ENCODE measurements at places on chromosomes 7 and 10. TPM values are rescaled to one million over a fixed set of nuclear protein-coding genes. Genes with fewer than 3 reads are reported as not detected.

DNA sequence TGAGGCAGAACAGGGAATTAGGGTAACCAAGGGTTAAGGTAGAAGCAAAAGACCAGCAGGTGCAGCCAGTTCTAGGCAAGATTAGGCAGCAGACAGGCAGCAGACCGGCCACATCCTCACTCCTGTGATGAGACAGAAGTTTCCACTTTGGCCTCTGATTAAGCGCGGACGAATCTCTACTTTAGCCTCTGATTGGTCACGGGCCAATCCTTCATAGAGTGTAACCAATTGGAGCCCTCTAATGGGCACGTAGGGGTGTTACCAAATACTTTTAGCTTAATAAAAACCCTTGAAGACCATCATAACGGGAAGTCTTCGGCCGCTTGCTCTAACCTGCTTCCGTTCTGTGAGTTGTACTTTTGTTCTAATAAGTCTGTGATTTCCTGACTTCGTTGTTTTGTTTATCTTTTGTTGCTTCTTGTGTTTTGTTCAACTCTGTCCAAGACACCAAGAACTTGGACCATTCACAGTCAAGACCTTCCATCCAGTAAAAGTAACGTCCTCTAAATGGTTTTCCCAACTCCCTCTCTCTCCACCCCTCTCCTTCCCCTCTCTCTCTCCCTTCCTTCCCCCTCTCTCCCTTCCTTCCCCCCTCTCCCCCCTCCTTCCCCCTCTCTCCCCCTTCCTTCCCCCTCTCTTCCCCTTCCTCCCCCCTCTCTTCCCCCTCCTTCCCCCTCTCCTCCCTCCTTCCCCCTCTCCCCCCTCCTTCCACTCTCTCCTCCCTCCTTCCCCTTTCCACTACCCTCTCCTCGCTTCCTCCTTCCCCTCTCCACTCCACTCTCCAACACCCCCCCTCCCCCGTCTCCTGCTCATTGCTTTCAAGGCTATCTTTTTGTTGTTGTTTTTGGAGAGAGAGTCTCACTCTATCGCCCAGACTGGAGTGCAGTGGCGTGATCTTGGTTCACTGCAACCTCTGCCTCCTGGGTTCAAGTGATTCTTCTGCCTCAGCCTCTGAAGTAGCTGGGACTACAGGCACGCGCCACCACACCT lies 13.2 kb upstream of the MALSU1 start:
- H3K36me3 ChIP-seq: no peaks in the 10 kb centered on the region
- H3K27ac ChIP-seq: no peak overlapping the region
- no peaks in the 10 kb centered on the region for H3K27me3 ChIP-seq
- no peak overlapping the region for H3K4me3 ChIP-seq
- H3K4me1 ChIP-seq: no peaks in the 10 kb centered on the region
- DNase-seq: no peak

DNA sequence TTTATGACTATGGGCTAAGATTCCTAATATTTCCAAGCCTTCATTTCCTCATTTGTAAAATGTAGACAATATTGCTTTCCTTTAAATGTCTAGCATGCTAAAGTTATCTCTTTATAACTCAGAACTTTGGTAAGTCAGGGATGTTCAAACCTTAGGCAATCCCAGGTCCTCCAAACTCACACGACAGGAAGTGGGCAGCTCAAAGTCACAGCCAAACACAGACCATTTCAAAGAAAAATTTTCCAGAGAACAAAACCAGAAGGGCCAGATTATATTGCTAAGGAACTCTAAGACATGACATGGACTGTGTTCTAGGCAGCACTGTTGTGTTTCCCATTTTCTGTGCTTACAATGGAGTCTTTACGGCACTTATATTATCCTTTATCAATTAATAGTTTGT lies 87.8 kb upstream of the DYNC1I1 start:
- H3K27ac ChIP-seq: no peak overlapping the region
- peaks cover 27% of the 10 kb centered on the region for H3K4me1 ChIP-seq
- no peak for DNase-seq
- no peaks in the 10 kb centered on the region for H3K27me3 ChIP-seq
- no peak overlapping the region for H3K4me3 ChIP-seq

DNA sequence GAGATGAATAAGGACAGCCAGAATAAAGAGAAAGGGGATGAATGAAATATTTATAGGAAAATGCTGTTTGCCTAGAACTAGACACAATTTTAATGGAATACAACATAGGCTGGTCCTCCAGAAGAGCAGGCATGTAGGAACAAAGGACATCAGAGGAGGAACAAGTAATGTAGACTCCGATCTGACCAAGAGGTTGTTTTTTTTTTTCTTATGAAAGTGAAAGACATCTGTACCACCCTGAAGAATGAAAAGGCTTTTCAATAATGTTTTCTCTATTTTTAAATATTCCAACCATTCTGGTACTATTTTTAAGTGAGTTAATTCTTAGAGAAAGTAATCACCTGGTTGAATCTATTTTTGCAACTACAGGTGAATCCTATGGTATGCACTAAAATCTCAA lies 136.9 kb upstream of the PTN start:
- peaks cover 7% of the 10 kb centered on the region for H3K4me1 ChIP-seq
- H3K27me3 ChIP-seq: no peaks in the 10 kb centered on the region
- no peak overlapping the region for H3K27ac ChIP-seq

- H3K27me3 ChIP-seq: no peaks in the 10 kb centered on the region
- no peaks in the 10 kb centered on the region for H3K36me3 ChIP-seq
- no peak overlapping the region for H3K4me3 ChIP-seq
Observed at GRCh38 chr10:118102121-118102520, 55.4 kb upstream of the RAB11FIP2 start.

DNA sequence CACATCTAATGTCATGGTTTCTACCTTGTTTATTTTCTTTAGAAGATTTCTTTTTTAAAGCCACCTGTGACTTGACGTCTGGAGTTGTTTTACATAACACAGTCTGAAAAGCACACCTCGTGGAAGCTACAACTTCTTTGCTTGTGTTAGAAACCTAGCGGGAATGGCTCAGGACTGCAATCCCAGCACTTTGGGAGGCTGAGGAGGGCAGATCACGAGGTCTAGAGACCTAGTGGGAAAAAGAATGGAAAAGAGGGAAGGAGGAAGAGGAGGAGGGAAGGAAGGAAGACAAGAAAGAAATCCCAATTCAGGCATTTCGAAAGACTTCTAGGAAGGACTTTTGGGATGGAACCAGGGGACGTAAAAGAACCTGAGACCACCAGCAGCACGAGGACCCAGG lies 146.3 kb upstream of the CELF2 start:
- no peak overlapping the region for H3K27ac ChIP-seq
- H3K4me1 ChIP-seq: peaks cover 27% of the 10 kb centered on the region
- no peaks in the 10 kb centered on the region for H3K27me3 ChIP-seq
- DNase-seq: no peak

DNA sequence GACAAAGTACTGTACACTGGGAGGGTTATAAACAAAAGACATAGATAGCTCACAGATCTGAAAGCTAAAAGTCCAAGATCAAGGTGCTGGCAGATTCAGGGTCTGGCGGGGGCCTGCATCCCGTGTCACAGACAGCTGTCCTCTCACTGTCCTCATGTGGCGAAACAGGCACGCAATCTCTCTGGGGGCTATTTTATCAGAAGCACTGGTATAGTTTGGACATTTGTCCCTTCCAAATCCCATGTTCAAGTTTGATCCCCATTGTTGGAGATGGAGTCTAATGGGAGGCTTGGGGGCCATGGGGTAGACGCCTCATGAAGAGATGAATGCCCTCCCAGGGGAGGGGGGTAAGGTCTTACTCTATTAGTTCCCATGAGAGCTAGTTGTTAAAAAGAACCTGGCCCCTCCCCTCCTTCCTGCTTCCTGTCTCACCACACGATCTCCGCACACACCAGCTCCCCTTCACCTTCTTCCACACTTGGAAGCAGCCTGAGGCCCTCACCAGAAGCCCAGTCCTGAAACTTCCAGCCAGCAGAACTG lies 72.5 kb upstream of the UCN3 start:
- no peaks in the 10 kb centered on the region for H3K27me3 ChIP-seq
- no peak overlapping the region for H3K4me3 ChIP-seq
- DNase-seq: no peak
- H3K36me3 ChIP-seq: no peaks in the 10 kb centered on the region

- peaks cover 25% of the 10 kb centered on the region for H3K27me3 ChIP-seq
- H3K36me3 ChIP-seq: peaks cover 2% of the 10 kb centered on the region
- H3K4me1 ChIP-seq: peaks cover 4% of the 10 kb centered on the region
- H3K4me3 ChIP-seq: no peak overlapping the region
- no peak for DNase-seq
Observed at GRCh38 chr10:71483885-71484751, 87.4 kb downstream of the CDH23 start.

DNA sequence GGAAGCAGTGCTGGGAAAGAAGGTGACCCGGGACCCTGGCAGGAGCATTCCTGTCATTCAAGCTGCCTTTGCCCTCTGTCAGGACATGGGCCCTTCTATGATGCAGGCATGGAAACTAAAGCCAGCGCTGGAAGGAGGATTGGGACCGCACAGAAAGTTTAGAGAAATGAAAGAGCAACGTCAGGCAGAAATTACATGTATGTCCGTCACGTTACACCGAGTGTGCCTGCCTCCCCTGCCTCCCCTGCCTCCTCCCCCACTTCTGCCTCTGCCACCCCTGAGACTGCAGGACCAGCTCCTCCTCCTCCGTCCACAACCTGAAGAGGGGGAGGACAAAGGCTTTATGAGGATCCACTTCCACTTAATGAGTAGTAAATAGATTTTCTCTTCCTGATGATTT lies 13.9 kb upstream of the PWWP2B start:
- peaks cover 5% of the 10 kb centered on the region for H3K36me3 ChIP-seq
- no peak overlapping the region for H3K4me3 ChIP-seq
- H3K4me1 ChIP-seq: peaks cover 25% of the 10 kb centered on the region
- no peaks in the 10 kb centered on the region for H3K27me3 ChIP-seq

GRCh38 chr10:112304267-112304859 lies 21.2 kb downstream of the TECTB start:
- H3K4me3 ChIP-seq: no peak overlapping the region
- no peak for DNase-seq
- no peaks in the 10 kb centered on the region for H3K4me1 ChIP-seq
- H3K27me3 ChIP-seq: no peaks in the 10 kb centered on the region

DNA sequence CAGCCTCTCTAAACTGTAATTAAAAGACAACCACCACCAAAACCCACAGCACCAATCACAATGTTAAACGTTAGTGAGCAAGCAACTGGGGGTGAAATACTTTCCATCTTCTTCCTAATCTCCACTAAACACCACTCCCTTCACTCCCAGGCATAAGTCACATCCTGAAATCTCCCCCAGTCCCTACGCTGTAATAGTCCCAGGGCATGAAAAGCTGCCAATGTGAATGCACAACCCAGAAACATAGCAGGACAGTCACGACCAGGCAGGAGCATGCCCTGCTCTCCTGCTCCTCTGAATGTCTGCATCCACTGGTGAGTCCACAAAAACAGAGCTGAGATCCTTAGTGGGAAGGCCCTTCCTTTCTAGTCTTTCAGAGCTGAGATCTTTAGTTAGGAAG lies 288.9 kb downstream of the PARD3 start:
- no peaks in the 10 kb centered on the region for H3K27me3 ChIP-seq
- H3K36me3 ChIP-seq: peaks cover 9% of the 10 kb centered on the region
- no peak for DNase-seq
- H3K4me3 ChIP-seq: no peak overlapping the region

DNA sequence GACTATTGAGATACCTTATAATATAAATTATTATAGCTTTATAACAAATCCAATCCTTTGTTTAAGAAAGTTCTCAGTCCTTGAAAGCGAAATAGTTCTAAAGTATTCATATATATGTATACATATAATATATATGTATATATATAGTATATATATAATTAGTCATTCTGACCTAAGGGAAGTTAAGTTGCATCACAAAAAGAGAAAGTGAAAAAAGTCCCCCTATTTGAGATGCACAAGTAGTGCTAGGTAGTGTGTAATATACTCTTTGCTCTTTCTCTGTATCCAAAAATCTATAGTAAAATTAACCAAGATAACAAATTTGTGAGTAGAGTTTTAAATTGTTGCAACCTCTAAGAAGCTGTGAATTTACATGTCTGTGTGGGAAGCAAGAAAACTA lies 13.3 kb upstream of the IFIT1B start:
- no peak overlapping the region for H3K27ac ChIP-seq
- H3K36me3 ChIP-seq: no peaks in the 10 kb centered on the region
- DNase-seq: no peak
- H3K4me3 ChIP-seq: no peak overlapping the region

DNA sequence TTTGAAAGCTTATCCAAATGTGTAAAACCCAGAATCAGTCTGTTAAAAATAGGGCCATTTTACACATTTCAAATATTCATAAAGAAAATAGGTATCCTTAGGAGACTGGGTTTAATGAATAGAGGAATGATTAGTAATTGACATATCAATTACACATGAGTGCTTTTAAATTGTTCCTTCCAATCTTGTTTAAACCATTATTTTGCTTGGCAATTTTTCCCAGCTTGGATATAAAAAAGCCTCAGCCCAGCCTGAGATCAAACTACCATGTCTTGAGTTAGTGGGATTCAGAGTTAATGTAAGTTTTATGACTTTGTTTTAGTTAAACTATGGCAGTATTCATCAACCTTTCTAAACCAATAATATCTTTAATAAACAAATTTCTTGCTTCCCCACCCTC lies 28.3 kb downstream of the PARP12 start:
- no peaks in the 10 kb centered on the region for H3K27me3 ChIP-seq
- no peaks in the 10 kb centered on the region for H3K4me1 ChIP-seq
- no peak overlapping the region for H3K4me3 ChIP-seq
- no peak for DNase-seq

DNA sequence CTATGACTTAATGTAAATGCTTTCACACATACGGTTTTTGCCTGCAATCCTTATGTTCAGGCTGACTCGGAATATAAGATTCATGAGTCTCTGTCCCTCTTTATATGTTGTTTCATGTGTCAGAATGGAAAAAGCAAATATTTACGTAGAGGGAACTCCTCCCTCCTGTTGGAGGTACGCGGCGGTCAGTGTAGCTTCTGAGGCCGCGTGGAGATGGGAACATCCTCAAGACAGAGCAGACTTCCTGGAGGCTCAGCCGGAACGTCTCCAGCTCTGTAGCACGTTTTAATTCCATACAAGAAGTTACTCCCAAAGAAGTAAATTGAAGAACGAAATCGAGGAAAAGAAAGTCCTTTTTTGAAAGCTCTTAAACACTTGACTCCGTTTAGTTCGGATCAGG lies 248.3 kb downstream of the EBF3 start:
- H3K4me3 ChIP-seq: no peak overlapping the region
- DNase-seq: no peak
- peak overlapping the region; percentile 38 for H3K27ac ChIP-seq
- H3K36me3 ChIP-seq: peaks cover 2% of the 10 kb centered on the region
- peaks cover 6% of the 10 kb centered on the region for H3K4me1 ChIP-seq
- H3K27me3 ChIP-seq: no peaks in the 10 kb centered on the region

- H3K4me3 ChIP-seq: no peak overlapping the region
- peaks cover 6% of the 10 kb centered on the region for H3K4me1 ChIP-seq
Observed at GRCh38 chr10:80110986-80111385, 21.5 kb upstream of the PLAC9 start.

FAM185A gene
- total RNA-seq: 9.0 TPM

IGFBP3 gene
- 40.2 TPM for total RNA-seq

HOXA2 gene
- total RNA-seq: 41.6 TPM

NMT2 gene
- total RNA-seq: 27.7 TPM

UPK3B gene
- total RNA-seq: not detected

NRP1 gene
- 14.5 TPM for total RNA-seq

PGAM2 gene
- total RNA-seq: 2.4 TPM

TMEM248 gene
- total RNA-seq: 69.7 TPM

NUDCD3 gene
- 93.2 TPM for total RNA-seq

Data from neural crest cell (in vitro differentiated cells).